ENCODE measurements at places on chromosomes 2 and 18.
A peak's percentile ranks its signal among the peaks of the same experiment; 100 is the strongest.

GRCh38 chr2:190791347-190791975 is 89.2 kb upstream of the GLS start:
- no peak for DNase-seq

DNA sequence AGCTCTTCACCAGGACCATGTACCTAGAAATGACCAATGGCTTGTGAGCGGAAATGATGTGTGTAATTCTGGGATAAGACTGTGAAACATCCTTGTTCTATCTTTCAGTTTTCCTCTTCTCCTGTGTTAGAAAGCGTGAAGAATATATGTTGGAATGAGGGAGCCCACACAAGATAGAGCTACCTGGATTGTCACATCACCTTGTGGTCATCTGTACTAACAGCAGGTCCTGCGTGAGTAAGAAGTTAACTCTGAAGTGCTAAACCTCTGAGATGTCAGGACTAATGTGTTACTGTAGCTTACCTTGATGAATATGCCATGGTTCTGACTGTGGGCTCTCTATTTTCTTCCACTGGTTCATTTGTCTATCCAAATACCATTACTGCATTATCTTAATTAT is 75.6 kb downstream of the FASTKD2 start:
- DNase-seq: no peak

DNA sequence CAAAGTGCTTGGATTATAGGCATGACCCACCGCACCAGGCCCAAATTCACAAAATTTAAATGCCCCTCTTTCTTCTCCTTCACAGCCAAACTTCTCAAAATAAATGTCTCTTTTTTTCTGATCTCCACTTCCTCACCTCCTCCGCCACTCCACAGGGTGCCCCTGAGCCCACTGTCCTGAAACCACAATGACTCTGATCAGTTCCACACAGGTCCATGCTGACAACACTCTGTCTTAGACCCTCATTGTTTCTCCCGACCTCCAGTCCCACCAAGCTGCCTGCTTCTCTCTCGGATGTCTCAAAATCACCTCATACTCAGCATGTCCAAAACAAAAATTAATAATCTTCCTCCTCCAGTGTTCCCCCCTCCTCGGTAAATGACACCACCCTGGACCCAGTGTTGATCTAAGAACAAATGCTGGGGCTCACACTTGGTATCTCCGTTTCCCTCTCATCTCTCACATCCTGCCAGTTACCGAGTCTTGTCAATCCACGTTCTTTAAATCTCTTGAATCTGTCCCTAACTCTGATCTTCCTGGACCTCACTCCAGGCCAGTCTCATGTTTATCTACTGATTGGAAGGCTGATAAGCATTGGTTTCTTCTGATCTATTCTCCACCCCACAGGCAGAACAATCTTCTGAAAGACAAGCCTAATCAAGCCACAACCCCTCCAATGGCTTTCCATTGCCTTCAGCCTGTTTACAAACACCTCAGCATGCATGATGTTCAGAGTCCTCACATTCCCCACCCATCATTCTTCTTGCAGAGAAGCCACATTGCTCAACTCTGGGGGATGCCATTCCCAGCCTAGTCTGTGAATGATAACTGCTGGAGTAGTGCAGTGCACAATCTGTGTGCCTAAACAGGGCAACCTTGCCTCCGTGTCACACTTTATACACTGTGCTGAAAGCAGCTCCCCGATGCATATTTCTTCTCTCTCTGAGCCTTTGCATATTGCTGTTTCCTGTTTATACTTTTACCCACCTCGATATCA is 12.4 kb upstream of the ANKRD44 start:
- DNase-seq: no peak

DNA sequence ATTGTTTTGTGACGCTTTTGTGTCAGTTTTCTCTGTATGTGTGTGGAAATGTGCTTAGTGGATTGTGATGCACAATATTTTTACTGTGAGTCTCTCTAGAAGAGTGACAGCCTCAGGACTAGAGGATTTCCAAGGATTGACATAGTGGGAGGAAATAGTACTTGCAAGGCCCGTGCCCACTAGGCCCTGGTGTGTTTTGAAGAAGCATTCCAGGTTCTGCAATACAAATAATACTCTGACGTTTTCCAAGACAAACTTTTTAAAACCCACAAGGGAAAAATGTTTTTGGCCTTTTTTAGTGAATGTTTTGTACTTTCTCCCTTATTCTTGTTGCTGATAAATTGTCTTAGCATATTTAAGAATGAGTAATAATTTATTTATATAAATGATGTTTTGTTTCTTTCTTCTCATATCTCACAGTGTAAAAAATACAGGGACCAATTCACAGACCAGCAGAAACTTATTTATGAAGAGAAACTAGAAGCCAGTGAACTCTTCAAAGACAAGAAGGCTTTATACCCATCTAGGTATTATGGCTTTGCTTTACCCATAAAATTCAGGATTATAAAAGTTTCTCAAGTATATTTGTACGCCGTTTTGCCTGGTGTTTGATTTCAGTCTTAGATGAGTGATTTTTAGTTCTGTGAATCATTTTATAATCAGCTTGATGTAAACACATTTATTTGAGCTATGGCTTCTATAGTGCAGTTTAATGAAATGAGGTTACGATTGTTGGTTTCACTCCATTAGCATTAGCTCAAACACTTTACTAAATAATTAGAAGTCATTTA is 165.6 kb downstream of the MYO1B start:
- no peak for DNase-seq

- no peak for DNase-seq
Measured at GRCh38 chr2:137980459-137980858, 16.2 kb downstream of the HNMT start.

DNA sequence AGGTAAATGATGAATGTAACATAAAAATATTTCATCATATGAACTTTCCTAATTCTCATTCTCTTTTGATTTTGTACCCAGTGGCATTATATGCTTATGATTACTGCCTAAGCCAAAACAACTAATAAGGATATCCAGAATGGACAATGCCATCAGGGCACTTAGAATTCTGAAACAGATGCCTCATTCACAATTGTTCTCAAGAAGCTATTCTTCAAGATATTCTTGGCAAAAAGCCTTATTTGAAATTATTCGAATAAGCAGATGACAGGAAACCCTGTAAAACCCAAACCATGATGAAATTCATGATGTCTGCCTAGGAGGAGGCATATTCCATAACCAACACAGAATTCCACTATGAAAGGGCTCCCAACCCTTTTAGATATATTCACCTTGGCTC is 353.2 kb upstream of the TRIB2 start:
- DNase-seq: no peak

DNA sequence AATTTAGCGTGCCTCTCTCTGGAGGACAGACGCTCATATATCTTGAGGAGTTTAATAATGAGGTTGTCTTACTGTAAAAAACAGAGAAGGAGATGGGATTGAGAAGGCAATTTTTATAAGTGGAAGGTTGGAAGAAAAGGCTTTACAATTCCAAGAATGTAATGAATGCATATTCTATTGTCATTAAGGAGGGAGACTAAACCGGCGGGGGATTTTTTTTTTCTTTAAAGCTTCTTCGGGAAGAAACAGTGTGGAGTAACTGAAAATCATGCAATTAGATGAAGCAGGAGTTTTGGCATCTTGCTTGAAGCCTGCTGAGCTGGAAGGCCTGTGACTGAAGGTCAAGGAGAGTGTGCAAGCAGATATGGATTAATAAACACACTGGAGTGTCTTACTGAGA is 124.4 kb downstream of the HRH4 start:
- DNase-seq: no peak

DNA sequence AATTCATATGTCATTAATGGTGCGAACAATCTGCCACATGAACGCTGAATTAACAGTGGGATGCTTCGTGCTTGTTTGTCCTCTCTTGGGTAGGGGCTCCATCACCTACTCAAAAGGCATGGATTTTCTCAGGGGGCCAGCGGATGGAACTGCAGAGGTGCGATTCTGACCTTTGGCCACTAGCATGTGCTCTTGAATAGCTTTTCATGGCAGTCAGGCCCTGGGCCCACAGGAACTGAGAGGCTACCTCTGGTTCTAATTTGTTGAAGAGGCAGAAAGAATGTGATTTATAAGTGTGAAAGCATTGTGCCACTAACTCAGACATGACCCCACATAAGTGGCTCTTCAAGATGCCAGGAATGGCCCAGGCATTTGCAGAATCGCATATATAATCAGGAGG is 283.2 kb downstream of the INSIG2 start:
- DNase-seq: no peak

- DNase-seq: no peak
Measured at GRCh38 chr18:44502790-44503189, 177.9 kb upstream of the SETBP1 start.

DNA sequence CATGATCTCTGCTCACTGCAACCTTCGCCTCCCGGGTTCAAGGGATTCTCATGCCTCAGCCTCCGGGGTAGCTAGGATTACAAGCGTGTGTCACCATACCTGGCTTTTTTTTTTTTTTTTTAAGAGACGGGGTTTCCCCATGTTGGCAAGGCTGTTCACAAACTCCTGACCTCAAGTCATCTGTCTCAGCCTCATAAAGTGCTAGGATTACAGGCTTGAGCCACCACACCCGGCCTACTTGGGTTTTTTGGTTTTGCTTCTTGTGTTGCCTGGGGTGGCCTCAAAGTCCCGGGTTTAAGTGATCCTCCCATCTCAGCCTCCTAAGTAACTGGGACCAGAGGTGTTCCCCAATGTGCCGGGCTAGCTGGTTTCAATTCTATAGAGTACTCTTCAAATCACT is 64.6 kb downstream of the NAPG start:
- DNase-seq: no peak

- DNase-seq: peak; percentile 53
Measured at GRCh38 chr2:46909771-46910419, 5.7 kb downstream of the MCFD2 start.

DNA sequence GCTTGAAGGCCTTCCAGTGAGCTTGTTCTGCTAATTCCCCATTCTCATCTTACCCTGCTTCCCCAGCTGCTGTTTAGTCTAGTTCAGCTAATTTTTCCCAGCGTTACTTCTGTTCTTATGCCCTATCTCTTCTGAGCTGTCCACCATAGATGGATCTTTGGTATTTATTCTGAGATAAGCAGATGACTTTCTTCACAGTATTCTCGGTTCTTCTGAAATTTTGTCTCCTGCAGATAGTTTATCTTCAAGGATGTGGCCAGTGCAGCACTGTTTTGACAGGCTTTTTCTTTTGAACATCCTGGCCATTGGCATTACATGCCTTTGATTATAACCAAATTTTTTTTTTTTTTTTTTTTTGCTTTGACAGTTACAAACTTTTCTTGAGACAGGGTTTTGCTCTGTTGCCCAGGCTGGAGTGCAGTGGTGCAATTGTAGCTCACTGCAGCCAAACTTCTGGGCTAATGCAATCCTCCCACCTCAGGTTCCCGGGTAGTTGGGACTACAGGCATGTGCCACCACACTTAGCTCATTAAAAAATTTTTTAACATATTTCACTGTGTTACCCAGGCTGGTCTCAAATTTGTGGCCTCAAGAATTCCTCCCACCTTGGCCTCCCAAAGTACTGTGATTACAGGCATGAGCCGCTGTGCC is 134.2 kb downstream of the WDSUB1 start:
- DNase-seq: no peak

DNA sequence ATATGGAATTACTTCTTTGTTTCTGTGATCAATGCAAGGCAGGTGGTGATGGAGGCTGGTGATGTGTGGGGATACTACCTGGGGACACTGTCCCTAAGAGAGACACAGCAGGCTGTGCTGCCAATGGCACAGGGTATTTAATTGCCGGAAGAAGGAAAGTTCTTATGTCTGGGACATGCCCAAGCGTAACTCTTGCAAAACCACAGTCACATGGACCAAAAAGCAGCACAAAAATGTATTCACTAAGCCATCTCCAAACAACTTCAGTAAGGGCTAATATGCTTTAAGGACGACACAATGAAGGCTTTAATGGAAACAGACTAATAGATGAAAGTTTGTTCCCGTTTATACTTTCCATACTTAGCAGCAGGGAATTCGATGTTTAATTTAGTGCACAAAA is 49.7 kb upstream of the AP1S3 start:
- DNase-seq: no peak

DNA sequence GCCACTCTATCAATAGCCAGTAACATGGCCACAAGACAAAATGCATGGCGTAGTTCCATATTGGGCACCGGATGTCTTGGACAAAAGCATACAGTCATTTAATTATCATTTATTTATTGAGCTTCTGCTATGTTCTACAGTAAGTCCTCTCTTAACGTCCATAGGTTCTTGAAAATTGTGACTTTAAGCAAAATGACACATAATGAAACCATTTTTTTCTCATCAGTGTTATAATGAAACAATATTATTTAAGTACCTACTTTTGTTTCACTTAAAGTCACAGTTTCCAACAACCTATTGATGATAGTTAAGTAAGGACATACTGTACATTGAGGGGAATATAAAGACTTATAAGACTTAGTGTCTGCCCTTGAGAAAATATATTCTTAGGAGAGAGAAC is 84.9 kb downstream of the XRCC5 start:
- no peak for DNase-seq

DNA sequence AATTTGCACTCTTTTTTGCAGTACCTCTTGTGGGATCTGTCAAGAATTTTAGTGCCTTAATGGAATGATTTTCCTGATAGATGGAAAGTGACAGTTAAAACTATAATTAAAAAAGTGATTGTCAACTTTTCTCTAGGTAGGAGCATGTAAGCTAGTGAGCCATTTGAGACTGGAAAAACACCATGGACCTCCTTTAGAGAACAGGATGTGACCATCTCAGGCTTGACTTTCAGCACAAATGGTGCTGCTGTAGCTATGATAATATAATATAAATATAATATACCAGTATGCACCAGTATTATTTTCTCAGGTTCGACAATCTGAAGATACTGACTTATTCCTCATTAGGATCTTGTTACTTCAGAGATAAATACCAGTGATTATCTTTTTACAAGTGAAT is 27.8 kb downstream of the ZNF236 start:
- no peak for DNase-seq

Data from brain pericyte (primary cell).